ENCODE measurements at places on chromosomes 12 and 14.
A peak's percentile ranks its signal among the peaks of the same experiment; 100 is the strongest.

GRCh38 chr12:99611117-99611516 lies 36.4 kb upstream of the GARIN6 start:
- no peak for DNase-seq

DNA sequence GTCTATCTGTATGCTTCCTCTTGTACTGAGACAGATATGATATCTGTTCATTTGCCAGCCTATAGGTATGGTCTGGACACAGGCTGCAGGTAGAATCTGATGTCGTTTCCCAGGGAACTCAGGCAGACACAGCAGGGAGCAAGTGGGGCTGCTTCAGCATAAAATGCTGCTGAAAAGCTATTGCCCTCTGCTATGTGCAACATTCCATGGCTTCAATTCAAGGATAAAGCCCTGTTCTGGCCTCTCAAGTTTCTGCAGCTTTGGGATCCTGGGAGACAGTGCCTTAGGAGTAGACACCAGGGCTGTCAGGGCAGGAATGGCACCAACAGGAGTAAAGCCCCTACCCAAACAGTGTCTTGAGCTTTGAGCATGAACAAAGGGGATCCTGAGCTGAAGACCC lies 173.5 kb downstream of the SLC41A2 start:
- peak; percentile 7 for DNase-seq

GRCh38 chr14:83556065-83556464 lies 1973.9 kb upstream of the FLRT2 start:
- no peak for DNase-seq

- no peak for DNase-seq
Observed at GRCh38 chr14:55350461-55350860, 61.2 kb downstream of the ATG14 start.

- no peak for DNase-seq
Observed at GRCh38 chr12:81369175-81369574, 291.3 kb downstream of the ACSS3 start.

DNA sequence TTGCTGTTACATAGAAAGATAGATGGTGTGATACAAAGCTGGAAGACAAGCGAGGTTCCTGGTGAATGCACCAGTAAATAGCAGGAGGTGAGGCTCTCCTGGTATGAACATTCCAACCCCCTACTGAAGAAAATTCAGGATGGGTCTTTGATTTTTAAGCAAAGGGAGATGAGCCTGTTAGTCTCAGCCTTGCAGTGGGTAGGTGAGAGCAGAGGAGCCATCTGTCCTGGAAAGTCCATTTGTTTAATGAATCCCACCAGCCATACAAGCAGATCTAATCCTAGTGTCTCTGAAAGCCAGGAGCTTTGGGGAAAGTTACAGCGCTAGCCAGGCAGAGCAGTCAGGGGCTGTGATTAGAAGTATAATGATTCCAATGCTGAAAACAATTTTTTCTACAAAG lies 234.8 kb upstream of the FOXN3 start:
- no peak for DNase-seq

DNA sequence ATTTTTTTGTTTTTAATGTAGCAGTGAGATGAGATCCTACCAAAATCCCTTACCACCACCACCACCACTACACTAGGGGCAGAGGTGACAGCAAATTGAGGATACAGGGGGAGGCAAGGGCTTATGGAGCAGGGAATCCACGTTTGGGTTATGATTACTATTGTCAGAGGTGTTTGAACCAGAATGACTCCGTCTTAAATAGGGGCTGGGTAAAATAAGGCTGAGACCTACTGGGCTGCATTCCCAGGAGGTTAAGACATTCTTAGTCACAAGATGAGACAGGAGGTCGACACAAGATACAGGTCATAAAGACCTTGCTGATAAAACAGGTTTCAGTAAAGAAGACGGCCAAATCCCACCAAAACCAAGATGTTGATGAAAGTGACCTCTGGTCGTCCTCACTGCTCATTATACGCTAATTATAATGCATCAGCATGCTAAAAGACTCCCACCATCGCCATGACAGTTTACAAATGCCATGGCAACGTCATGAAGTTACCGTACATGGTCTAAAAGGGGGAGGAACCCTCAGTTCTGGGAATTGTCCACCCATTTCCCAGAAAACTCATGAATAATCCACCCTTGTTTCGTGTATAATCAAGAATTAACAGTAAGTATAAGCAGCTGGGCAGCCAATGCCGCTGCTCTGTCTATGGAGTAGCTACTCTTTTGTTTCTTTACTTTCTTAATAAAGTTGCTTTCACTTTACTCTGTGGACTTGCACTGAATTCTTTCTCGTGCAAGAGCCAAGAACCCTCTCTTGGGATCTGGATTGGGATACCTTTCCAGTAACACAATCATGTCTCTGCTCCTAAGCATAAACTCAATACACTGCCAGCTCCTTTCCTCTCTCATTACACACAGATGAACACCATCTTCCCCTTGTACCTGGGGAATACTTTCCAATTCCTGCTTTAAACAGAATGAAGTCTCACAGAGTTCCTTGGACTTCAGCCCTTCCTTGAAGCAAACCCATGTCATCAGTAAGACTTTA lies 16.7 kb upstream of the CRY1 start:
- DNase-seq, result no peak

DNA sequence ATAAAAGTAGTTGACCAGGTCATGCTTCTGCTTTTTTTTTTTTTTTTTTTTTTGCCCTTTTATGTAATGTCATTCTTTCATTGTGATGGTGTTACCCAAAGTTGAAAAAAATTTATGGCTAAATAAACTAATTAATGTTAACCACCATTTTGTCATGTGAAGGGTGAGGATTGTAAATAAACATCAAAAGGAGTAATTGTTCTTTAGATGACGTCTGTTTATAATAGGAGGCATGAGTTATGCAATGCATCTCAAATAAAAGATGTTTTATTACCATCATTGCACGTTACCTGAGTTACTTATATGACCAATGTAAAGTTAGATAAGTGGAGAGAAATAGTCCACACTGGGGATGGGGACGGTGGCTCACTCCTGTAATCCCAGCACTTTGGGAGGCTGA lies 349.9 kb upstream of the PDE3A start:
- no peak for DNase-seq

GRCh38 chr14:51453869-51454268 lies 197.8 kb upstream of the FRMD6 start:
- DNase-seq, result peak; percentile 63

GRCh38 chr14:84891404-84891803 lies 638.5 kb upstream of the FLRT2 start:
- DNase-seq, result no peak

- no peak for DNase-seq
Observed at GRCh38 chr14:76736514-76736913, 24.8 kb upstream of the VASH1 start.

GRCh38 chr14:64997108-64997794 lies 10.6 kb downstream of the FNTB start:
- DNase-seq, result no peak

GRCh38 chr14:63952933-63953437 lies 100.2 kb downstream of the SYNE2 start:
- DNase-seq, result peak; percentile 23

DNA sequence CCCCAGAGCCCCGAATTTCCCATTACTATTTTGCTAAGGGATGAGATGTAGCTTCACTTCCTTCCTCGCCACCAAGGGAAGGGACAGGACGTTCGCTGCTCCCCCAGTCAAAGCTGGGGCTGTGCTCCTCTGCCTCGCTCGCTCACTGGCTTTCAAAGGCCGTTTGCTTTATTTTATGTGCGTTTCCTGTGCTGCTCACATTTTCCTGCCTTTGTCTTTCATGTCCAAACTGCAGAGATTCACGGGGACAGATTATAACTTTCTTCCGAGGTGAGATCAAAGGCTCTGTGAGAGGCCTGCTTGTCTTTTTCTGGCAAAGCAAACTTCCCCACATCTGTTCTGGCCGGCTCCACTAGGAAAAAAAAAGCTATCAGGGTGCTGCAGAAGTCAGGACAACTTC lies 76.0 kb upstream of the FZD10 start:
- no peak for DNase-seq

DNA sequence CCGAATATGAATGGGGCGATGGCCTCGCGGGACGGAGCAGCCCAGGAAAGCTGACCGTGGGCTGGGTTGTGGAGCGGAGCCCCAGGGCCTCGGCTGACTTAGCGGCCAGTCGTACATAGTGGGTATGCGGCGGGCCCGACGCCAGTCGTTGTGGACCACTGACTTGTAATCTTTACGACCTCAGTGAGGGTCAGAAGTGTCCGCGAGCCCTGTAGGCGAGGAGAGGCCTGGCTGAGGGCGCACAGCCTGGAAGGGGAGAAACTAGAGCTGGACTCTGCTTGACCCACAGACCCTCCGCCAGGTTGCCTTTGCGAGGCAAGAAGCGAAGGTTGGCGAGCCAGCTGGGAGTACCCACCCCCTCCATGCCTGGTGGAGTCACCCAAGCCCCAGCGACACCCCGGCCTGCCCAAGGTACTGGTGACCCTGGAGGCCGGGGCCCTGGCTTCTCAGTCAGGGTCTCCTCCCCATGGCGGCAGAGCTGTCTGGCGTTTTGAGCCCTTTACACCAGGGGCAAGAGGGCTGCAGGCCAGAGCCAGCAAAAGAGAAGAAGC lies 15.6 kb upstream of the DYNC1H1 start:
- no peak for DNase-seq

DNA sequence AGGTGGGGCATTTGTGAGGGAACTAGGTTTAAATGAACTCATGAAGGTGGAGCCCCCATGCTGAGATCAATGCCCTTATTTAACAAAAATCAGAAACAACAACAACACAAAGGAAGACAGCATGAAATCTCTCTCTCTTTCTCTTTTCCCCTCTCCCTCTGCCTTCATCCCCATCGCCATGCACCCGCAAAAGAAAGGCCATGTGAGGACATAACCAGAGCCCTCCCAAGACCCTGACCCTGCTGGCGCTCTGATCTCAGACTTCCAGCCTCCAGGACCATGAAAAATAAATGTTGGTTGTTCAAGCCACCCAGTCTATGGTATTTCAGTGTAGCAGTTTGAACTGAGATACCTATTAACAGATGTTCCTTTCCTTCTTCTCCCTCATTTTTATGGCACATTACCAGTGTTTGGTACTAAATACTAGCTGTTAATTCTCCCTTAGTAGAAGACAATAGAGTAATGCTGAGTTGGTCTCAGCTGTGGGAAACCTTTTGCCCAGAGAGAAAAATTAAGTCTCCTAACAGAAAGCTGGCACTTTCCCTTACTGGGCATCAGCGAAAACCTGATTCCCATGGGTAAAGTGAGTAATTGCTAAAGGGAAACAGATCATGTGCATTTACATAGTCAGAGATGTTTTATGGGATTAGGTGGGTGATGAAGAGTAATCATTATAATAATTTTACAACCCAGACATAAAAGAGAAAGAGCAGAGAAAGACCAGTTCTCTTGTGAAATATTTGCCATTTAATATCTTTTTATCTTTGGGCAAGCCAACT lies 264.0 kb upstream of the PLEKHG7 start:
- DNase-seq, result peak; percentile 57

GRCh38 chr12:75862692-75863471 lies 168.7 kb downstream of the PHLDA1 start:
- DNase-seq, result no peak

- DNase-seq, result no peak
Observed at GRCh38 chr12:93449277-93449676, 7.5 kb upstream of the UBE2N start.

DNA sequence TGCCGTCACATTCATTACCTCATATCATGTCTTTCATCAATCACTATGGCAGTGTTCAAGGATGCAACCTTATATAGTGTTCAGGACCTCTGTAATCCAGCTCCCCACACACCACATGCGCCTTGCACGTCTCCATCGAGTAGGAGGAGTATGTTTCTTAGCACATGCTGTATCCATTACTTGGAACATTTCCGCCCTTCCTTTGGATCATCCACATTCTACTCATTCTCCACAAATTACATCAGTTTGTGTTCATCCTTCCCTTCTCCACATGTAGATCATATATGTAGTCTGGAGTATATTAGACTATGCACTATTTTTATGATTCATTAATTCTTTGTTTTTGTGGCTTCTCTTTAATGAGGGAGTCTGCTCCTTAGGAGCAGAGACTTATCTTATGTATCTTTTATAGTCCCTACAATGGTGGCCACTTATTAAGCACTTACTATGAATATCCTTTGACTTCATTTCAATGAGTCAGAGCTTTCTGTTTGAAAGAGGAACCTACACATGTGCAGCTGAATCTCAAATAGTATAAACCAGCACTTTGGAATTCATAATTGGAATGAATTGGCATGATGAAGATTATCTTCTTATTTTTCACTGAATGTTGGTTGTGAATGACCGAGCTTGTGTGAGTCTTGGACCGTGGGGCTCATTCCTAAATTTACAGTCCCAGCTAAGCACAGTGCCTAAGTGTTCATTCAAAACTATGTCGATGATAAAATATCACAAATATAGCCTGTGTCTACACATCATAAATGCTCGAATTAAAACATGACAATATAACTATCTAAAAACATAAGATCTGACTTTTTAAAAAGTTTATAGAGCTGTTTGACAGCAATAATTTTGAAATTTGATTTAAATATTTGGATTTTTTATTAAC lies 30.2 kb upstream of the NPAS3 start:
- peak; percentile 14 for DNase-seq

DNA sequence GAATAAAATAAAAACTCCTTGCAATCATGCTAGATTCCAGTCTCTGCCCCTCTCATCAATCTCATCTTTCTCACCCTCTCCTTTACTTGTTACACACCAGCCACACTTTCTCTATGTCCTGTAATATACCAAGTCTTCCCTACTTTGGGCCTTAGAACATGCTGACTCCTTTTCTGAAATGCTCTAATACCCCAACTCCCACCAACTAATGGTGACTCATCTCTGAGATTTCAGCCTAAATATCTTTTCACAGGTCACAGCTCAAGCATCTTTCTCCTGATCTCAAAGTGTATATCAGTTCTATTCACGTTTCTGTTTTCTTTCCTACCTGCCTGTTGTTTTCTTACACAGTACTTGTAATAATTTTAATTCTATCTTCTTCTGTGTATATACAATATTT lies 378.9 kb upstream of the PRICKLE1 start:
- DNase-seq, result no peak

DNA sequence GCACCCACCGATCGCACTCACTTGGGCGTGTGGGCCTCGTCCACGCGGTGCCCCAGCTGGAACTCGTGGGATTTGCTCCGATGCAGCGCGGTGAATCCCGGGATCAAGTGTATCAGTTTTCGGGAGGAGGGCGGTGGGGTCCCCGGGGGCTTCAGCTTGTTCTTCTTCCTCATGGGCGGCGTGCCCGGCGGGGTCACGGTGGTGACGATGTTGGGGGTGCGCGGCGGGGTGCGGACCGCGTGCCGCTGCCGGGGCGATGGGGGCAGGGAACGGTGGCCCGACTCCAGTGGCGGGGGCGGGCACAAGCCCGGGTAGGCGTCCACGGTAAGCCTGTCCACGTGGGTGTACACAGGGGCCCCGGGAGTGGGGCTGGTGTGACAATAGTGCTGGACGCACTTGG lies 207.8 kb downstream of the KSR2 start:
- DNase-seq, result no peak

DNA sequence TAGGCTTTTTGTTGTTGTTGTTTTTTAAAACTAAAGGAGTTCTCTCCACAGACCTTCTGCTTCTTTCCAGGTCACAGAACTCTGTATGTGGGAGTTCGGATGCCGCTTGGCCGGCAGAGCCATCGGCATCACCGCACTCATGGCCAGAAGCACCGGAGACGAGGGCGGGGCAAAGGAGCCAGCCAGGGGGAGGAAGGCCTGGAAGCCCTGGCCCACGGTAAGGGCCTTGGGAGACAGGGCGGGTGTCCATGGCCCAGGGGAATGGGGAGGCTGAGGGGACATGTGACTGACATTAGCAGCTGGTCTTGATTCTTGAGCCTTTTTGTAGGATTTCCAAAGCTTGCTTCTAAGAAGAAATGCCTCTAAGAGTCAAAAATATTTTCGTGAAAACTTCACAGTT lies 26.2 kb downstream of the SLC4A8 start:
- no peak for DNase-seq

GRCh38 chr12:115946092-115946491 lies 331.4 kb downstream of the MED13L start:
- no peak for DNase-seq

Measured in myocyte (in vitro differentiated cells).